ENCODE measurements at places on chromosomes 16 and 17.

DNA sequence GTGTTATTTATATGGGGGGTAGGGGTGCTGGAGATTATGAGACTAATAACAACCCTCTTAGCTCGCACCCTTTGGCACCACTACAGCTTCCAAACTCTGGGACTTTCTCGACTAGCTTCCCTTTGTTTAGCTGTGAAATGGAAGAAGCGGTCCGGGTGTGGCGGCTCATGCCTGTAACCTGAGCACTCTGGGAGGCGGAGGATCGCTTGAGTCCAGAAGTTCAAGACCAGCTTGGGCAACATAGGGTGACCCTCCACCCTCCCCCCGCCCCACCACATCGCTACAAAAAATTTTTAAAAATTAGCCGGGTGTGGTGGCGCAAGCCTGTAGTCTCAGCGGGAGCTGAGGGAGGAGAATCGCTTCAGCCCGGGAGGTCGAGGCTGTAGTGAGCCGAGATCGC lies 814 bp upstream of the CDH3 start:
- no peak for DNase-seq

DNA sequence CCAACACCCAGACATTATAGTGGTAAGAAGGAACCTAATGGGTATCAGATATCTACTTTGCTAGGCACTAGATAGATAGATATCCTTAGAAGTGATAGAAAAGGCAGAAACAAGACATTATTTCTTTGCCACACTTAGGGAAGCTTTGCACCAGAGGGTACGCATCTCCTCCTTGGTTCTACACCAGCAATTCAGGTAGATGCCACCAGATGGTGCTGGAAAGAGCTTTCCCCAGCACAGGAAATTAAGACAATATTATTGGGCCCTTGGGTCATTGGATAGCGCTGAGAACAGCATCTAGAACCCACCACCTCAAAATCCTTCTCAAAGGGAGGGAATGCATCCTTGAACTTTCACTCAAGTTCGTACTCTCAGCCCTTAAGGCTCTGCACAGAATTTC lies 173.8 kb upstream of the CCL2 start:
- DNase-seq, result no peak

- no peak for DNase-seq
Observed at GRCh38 chr17:44758414-44759085, at the start of gene ADAM11. TSS of gene ADAM11 (plus strand) at chr17:44758988. CDS start at chr17:44759200, 212 bp downstream.

GRCh38 chr16:24635900-24636610 lies 93.4 kb upstream of the TNRC6A start:
- no peak for DNase-seq

GRCh38 chr16:75921281-75921680 lies 195.0 kb upstream of the CPHXL start:
- no peak for DNase-seq

GRCh38 chr17:17790637-17791464 lies 45.9 kb downstream of the SREBF1 start:
- DNase-seq, result no peak

GRCh38 chr16:23146877-23147601 lies 2.2 kb downstream of the USP31 start:
- no peak for DNase-seq

- no peak for DNase-seq
Observed at GRCh38 chr17:12985431-12986293, 32.2 kb downstream of the ELAC2 start.

GRCh38 chr16:67940446-67941089 lies 3.4 kb downstream of the LCAT start:
- DNase-seq, result no peak

GRCh38 chr16:73420676-73421075 lies 372.7 kb upstream of the ZFHX3 start:
- DNase-seq, result no peak

- DNase-seq, result no peak
Observed at GRCh38 chr17:47844227-47844626, 3.2 kb upstream of the SCRN2 start.

DNA sequence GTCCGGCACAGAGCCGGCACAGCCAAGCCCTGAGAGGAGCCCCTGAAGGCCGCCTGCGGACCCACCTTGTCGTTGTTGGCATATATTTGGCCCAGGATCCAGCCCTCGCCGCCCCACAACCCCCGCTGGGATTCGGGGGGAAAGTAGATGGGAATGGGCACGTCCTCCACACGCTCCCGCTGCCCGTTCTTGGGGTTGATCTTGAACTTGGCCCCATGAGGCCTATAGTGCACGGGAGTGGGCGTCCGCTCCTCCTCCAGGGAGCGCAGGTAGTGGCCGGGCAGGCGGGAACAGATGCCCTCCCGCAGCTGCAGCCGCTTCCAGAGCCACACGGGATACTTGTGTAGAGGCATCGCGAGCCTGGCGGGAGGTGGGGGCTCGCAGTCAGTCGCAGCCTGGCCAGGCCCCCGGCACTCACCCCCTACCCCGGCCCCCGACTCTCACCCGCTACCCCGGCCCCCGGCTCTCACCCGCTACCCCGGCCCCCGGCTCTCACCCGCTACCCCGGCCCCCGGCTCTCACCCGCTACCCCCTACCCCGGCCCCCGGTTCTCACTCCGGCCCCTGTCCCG lies 387 bp downstream of the MRPL28 start:
- no peak for DNase-seq

DNA sequence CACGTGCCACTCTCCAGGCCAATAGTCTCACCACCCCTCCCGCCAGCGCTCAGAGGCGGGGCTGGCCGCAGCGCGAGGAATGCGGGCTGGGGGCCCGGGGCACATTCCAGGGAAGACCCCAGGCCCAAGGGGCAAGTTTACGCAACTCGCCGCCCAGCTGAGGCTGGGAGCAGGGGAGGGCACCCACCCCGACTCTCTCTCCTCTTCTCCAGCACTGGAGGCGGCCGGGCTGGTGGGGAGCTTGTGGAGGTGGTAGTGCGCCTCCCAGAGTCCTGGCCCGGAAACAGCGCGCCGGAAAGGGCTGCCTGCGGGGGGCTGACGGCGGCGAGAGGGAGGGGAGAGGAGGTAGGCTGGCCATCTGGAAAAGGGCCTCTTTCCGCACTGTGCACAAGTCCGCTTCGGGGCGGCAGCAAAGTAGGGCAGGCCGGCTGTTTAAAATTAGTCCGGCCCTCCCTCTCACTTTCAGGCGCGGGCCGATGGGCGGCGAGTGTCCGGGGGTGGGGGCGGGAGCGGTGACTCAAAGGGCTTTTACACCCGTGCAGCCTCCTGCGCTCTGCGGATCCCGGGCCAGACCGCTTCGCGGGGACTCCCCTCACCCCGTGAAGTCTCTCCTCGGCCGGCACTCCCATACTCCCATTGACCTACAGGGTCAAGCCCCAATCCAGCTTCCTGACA lies 1.1 kb downstream of the FHOD1 start:
- no peak for DNase-seq

DNA sequence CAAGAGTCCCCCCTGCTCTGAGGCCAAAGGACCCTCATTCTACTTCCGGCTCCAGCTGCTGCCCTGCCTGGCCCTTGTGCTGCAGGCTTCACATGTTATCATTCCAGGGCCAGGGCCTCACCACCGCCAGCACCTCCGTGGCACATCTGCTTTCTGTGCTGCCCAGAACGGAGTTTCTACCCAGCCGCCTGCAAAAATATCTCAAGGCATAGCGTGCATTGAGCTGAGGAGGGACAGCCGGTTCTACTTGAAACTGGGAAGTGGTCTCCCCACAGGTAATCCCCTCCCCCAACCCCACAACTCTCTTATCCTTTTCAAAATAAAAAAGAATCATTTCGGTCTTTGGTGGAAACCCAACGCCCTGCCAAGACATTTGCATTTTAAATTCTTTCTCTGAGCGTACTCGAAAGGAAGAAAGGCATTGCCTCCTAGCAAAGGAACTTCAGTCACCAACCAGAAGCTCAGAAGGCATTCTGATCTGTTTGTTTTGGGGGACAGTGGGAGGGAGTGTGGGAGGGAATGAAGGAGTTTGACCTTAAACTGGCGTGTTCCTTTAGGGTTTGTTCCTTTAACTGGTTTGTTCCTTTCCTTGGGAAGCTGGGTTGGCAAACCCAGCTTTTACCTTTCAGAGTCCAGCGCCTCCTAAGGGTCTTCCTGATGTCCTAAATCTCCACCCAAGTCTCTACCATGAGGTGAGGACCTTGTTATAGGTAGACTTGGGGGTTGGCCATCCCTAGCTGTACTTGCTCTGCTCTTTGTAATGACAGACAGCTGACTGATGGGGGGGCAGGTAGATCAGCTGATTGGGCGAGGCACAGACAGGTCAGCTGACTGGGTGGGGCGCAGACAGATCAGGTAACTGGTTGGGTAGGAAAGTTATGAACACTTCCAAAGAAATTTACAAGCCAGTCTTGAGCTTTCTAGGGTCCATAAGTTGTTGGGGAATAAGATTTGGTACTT lies 33.4 kb upstream of the PIK3R6 start:
- no peak for DNase-seq

DNA sequence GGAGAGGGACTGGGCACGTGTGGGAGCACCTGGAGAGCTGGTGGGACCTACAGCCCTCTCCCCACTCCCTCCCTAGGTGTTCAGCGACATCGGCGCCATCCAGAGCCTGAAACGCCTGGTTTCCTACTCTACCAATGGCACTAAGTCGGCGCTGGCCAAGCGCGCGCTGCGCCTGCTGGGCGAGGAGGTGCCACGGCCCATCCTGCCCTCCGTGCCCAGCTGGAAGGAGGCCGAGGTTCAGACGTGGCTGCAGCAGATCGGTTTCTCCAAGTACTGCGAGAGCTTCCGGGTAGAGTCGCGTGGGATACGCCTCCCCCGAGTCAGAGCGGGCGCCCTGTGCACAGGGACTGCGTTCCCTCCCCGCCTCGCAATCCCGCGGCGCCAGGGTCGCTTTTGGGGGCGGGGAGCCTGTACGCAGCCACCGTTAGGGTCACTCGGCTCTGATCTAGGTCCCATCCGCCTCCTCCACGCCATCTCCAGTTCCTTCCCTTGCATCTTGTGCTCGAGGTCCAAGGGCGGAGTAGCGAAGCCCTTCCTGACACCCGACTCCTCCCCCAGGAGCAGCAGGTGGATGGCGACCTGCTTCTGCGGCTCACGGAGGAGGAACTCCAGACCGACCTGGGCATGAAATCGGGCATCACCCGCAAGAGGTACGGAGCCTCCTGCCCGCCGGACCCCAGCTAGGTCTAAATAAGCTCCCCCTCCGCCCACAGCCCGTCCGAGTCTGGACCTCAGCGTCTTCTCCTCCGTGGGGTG lies 13.0 kb downstream of the SARM1 start:
- peak; percentile 44 for DNase-seq

GRCh38 chr16:86044241-86044671 lies 145.3 kb downstream of the IRF8 start:
- DNase-seq, result peak; percentile 55

DNA sequence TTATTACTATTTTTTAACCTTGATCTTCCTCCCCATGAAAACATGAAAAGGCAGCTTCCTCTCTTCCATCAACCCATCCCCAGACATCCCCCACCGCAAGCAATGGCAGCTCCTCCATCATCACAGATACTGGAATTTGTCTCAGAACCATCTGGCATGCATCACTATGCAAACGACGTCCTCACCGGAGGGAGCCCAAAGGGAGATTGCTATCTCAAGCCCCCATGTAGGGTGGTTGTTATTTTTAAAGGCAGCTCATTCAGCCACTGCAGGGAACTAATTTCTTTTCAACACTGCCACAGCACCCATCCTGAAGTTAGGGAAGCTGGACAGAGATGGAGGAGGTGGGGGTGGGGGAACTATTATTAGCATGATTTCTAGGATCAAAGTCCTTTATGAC lies 222.5 kb downstream of the FOXL1 start:
- DNase-seq, result no peak

DNA sequence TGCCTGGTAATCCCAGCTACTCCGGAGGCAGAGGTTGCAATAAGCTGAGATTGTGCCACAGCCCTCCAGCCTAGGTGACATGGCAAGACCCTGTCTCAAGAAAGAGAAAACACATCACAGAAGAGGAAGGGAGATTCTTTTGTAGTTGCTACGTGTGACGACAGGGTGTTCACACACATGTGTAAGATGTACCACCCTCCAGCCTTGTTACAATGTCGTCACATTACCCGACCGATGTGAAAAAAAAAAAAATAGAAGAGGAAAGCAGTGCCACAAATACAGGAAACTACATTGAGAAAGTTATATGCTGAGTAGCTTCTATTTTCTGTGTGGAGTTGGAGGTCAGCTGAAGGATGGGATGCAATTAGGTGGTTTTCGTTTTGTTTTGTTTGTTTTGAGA lies 56.0 kb downstream of the CLUH start:
- DNase-seq, result no peak

DNA sequence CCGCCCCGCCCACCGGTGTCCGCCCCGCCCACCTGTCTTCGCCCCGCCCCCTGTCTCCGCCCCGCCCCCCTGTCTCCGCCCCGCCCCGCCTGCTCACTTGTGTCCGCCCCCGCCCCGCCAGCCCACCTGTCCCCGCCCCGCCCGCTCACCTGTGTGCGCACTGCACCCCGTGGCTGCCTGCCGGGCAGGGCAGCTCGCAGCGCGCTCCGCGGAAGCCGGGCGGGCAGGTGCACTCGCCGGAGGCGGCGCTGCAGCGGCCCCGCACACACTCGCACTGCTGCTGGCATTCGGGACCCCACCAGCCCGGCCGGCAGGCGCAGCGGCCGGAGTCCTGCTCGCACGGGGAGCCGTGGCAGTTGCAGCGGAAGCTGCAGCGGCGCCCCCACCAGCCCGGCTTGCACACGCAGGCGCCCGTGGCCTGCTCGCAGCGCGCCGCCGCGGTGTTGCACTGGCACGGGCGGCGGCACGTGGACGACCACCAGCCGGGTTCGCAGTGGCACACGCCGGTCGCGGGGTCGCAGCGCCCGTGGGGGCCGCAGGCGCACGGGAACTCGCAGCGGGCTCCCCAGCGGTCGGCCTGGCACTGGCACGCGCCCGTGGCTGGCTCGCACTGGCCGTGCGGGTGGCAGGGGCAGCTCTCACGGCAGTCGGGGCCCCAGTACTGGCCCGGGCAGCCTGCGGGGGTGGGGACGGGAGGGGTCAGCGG lies 2.1 kb downstream of the SCARF1 start:
- DNase-seq, result peak; percentile 20

- no peak for DNase-seq
Observed at GRCh38 chr17:75839942-75840798, 4.0 kb downstream of the UNC13D start.

GRCh38 chr17:27862840-27863239 lies 30.3 kb downstream of the LYRM9 start:
- DNase-seq, result no peak
